Right renal pelvis (tissue), 4 donors: ENCODE measurements at places on chromosomes 7 and 10.

DNA sequence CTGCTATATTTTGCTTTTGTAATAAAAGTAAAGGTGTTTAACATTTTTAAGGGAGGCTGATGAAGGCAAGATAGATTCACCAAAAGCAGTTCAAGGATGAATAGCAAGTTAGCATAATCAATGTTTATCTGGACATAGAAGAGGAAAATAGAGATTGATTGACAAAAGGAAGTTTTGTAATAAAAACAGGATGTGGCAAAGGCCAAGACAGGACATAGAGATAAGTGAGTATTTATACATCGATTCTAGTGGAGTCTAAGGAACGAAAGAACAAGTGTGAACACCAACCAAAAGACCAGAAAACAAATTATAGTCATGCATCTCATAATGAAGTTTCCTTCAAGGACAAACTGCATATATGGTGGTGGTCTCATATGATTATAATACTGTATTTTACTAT lies 123.8 kb downstream of the CCDC71L start:
- DNase-seq, result no peak

GRCh38 chr7:38360776-38361175 lies 87.3 kb upstream of the TARP start:
- DNase-seq, result no peak

GRCh38 chr7:106063692-106064091 lies 48.4 kb downstream of the SYPL1 start:
- DNase-seq, result no peak

DNA sequence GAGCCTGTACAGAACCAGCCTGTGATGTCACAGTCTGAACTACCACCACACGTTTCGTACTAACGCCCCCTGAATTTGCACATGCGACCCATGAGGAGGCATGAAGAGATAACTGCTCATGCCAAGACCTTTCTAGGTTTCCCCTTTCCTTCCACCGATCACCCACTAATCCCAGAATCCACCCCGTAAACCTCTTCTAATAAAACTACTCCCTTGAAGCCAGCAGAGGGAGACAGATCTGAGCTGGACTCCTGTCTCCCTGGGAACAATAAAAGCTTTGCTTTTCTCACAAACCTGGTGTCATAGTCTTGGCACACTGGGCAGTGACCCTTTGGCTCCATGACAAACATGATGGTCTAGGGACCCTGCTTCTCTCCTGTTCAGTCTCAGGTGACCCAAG lies 144.5 kb downstream of the FRMD4A start:
- DNase-seq, result no peak

- DNase-seq, result no peak
Measured at GRCh38 chr10:57790703-57791102, 477.0 kb downstream of the IPMK start.

- no peak for DNase-seq
Measured at GRCh38 chr10:95525033-95525418, 36.1 kb downstream of the SORBS1 start.

- DNase-seq, result no peak
Measured at GRCh38 chr10:91690996-91691676, 58.3 kb upstream of the PPP1R3C start.

- no peak for DNase-seq
Measured at GRCh38 chr10:74558403-74558802, 268.0 kb upstream of the KAT6B start.

DNA sequence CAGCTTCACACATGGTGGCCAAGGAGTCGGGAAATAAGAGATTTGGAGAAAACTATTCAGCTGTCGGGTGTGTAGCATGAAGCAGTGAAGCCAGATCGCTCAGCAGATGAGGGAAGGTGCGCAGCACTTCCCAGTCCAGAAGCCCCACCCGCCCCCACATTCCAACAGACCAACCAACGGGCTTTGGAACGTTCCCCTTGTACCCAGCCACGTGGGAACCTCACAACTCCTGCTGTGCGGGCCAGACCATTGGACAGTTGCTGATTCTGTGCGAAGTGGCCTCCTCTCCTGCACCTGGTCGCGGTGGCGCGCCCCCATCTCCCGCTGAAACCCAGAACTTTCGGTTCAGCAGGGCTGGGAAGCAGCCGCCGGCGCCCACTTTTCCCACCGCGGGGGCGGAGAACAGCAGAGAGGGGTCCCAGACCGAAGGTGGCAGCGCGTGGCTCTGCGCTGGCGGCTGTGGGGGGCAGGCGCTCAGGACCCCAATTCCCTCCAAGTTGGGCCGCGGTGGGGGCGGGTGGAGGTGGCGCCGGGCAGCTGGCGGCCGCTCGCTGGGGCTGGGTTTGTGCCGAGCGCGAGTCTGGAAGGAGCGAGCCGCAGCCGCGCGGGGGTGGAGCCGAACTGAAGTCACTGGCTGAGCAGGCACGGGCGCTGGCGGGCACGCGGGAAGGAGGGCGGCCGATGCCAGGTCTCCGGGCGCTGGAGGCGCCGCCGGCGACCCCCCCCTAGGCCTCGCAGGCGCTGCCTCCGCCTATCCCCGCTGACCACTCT lies 1301.5 kb upstream of the SORCS1 start:
- no peak for DNase-seq

DNA sequence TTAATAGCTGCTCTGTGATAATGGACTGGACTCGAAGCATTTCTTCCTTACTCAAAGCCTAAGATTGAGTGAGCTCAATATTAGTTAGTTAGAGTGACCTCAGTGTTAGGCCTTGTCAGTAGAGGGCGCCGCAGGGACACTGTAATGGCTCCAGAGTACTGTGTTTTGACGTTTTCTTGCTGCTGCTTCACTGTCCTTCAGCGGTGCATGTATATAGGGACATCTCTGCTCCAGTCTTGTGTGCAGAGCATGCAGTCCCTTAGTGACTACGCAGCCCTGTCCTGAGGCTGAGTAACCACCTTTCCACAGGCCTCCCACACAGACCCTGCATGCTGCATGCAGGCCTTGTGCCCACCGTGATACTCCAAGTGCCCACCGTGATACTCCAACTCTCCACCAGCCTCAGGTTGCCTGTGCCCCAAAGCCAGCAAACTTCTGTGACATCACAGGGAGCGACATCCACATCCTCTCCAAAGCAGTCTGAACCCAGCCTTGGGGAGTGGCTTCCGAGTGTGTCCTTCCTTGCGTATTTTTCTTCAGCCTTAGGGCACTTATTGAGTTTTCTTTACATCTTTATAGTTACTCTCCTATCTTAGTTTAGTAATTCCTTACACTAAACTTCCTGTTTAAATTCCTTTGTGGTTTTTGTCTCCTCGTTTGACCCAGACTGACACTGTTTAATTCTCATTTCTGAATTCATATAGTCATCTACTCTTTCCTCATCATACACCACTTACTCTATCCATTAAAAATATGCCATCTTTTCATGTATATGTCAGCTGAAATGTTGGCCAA lies 118.2 kb downstream of the JAZF1 start:
- no peak for DNase-seq

DNA sequence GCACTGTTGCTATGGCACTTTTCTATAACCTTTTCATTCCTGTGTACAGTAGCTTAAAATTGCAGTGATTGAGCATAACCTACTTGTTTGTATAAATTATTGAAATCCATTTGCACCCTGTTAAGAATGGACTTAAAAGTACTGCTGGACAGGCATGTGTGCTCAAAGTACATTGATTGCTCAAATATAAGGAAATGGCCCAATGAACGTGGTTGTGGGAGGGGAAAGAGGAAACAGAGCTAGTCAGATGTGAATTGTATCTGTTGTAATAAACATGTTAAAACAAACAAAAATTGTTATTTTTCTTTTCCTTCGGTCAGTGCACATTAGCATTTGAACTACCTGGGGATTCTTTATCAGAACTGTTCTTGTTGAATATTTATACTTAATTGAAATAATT lies 57.1 kb upstream of the BAMBI start:
- DNase-seq, result no peak
